ENCODE measurements at places on chromosomes 2 and 18. TPM values are rescaled to one million over a fixed set of nuclear protein-coding genes. Genes with fewer than 3 reads are reported as not detected.

DNA sequence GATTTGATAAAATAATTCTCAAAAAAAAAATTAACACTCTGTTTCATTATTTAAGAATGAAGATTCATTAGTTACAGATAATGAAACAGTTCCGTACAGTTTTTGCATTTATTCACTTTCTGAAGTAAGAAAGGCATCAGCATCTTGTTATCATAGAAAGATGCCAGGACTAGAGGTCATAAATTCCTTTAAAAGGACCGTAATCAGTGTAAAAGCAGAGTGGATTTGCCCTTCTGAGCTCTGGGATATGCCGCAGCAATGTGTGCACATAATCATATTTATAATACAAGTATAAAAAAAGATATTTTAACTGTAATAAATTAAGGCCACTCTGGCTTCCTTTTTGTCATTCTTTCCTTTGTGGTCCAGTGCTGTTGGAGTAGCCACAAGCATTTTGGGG, 37.5 kb upstream of the COL5A2 start:
- no peak overlapping the region for H3K4me3 ChIP-seq
- H3K27me3 ChIP-seq, result no peaks in the 10 kb centered on the region
- no peak for DNase-seq

DNA sequence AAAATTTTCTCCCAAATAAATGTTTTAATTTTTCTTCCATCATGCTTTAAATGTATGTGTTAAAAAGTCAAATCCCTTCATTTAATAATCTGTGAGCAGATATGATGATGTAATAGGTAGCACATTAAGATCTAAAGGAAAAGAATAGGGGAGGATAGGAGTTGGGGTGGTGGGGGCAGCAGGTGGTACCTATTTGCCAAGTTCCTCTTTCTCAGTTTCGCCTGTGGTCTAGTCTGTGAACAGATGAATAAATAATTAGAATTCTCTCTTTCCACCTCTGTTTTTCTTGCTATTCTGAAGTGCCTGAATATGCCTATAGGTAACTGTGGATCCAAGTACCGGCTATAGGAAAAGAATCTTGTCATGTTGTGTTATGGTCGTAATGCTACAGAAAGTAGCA, 152.5 kb downstream of the NRXN1 start:
- no peak for DNase-seq
- H3K4me1 ChIP-seq, result no peaks in the 10 kb centered on the region
- no peaks in the 10 kb centered on the region for H3K27me3 ChIP-seq

- no peaks in the 10 kb centered on the region for H3K27me3 ChIP-seq
- peaks cover 4% of the 10 kb centered on the region for H3K4me1 ChIP-seq
- H3K27ac ChIP-seq, result no peak overlapping the region
- H3K4me3 ChIP-seq, result no peak overlapping the region
- H3K36me3 ChIP-seq, result no peaks in the 10 kb centered on the region
Measured at GRCh38 chr2:220890931-220891330, 681.2 kb downstream of the EPHA4 start.

- DNase-seq, result no peak
- no peaks in the 10 kb centered on the region for H3K27me3 ChIP-seq
- no peaks in the 10 kb centered on the region for H3K36me3 ChIP-seq
Measured at GRCh38 chr2:130377491-130377890, 21.6 kb downstream of the PTPN18 start.

DNA sequence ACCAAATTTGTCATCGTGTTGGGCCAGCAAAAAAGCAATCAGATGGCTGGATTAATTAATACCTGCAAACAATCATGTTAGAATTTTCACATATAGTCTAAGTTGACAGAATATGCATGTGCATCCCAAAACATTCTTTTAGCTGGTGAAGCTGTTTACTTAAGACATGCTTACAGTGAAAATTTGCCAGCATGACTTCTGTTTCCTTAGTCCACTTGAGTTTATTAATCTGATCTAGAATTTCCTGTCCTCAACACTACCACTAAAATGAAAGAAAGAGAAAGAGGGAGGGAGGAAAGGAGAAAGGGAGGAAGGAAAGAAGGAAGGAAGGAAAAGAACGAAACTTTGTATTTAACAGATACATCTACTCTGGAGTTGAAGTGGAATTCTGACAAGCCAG, 2109.9 kb upstream of the PIK3C3 start:
- DNase-seq, result no peak
- peaks cover 3% of the 10 kb centered on the region for H3K4me1 ChIP-seq
- H3K4me3 ChIP-seq, result no peak overlapping the region
- H3K36me3 ChIP-seq, result no peaks in the 10 kb centered on the region

GRCh38 chr2:169579044-169579443, 5.1 kb upstream of the PPIG start:
- H3K36me3 ChIP-seq, result no peaks in the 10 kb centered on the region
- no peaks in the 10 kb centered on the region for H3K4me1 ChIP-seq
- DNase-seq, result no peak

GRCh38 chr2:18924386-18924785, 335.0 kb upstream of the NT5C1B start:
- DNase-seq, result no peak
- no peaks in the 10 kb centered on the region for H3K27me3 ChIP-seq
- H3K27ac ChIP-seq, result no peak overlapping the region
- no peak overlapping the region for H3K4me3 ChIP-seq

DNA sequence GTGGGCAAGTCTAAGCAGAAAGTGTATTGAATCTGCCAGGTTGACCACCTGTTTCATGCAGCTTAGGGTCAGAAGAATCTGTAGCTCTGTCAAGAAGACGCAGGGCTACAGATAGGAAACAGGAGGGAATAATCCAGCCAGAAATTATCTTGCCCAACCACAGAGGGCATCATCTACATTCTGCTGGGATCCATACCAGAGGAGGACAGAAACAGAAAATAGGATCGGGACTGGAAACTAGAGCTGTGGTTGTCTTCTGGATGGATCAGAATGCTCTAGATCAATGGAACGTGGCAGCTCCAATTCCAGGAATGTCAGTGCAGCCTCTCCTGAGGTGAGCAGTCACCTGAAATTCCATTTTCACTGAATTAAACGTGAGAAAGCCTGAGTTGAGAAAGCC, 3.6 kb downstream of the SPATA3 start:
- H3K36me3 ChIP-seq, result no peaks in the 10 kb centered on the region
- H3K4me1 ChIP-seq, result no peaks in the 10 kb centered on the region
- no peak overlapping the region for H3K27ac ChIP-seq
- DNase-seq, result no peak
- peaks cover 25% of the 10 kb centered on the region for H3K27me3 ChIP-seq

DNA sequence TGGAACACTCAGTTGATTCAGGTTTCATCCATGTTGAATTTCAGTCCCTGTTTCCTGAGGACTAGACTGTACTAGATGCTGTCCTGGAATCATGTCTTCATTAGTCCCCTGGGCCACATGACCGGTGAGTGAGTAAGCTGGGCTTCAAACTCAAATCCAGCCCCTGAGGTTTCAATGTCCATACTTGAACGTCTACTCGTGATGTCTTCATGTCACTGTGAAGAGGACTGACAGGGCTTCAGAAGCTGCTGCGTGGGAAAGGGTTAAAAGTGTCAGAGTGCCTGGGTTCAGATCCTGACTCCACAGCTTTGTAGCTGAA, 101.2 kb downstream of the CDK15 start:
- no peak for DNase-seq
- no peak overlapping the region for H3K27ac ChIP-seq
- H3K36me3 ChIP-seq, result no peaks in the 10 kb centered on the region
- no peaks in the 10 kb centered on the region for H3K27me3 ChIP-seq
- H3K4me3 ChIP-seq, result peak overlapping the region; percentile 28

DNA sequence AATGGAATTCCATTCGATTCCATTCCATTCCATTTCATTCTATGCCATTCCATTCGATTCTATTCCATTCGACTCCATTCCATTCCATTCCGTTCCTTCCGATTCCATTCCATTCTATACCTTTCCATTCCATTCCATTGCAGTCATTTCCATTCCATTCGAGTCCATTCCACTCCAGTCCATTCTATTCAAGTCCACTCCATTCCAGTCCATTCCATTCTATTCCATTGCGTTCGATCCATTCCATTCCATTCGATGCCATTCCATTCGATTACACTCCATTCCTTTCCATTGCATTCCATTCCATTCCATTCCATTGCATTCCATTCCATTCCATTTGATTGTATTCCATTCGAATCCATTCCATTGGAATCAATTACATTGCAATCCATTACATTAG, 1119.8 kb downstream of the RPIA start:
- no peaks in the 10 kb centered on the region for H3K36me3 ChIP-seq
- no peaks in the 10 kb centered on the region for H3K4me1 ChIP-seq
- no peaks in the 10 kb centered on the region for H3K27me3 ChIP-seq
- peak overlapping the region; percentile 45 for H3K4me3 ChIP-seq

GRCh38 chr18:52569492-52569891, 229.5 kb downstream of the DCC start:
- no peaks in the 10 kb centered on the region for H3K4me1 ChIP-seq
- H3K36me3 ChIP-seq, result no peaks in the 10 kb centered on the region
- no peak overlapping the region for H3K27ac ChIP-seq
- H3K27me3 ChIP-seq, result no peaks in the 10 kb centered on the region

- no peaks in the 10 kb centered on the region for H3K4me1 ChIP-seq
- H3K36me3 ChIP-seq, result peaks cover 45% of the 10 kb centered on the region
- no peaks in the 10 kb centered on the region for H3K27me3 ChIP-seq
- no peak overlapping the region for H3K27ac ChIP-seq
- no peak overlapping the region for H3K4me3 ChIP-seq
- no peak for DNase-seq
Measured at GRCh38 chr2:86603905-86604304, 19.8 kb downstream of the RNF103 start.

DNA sequence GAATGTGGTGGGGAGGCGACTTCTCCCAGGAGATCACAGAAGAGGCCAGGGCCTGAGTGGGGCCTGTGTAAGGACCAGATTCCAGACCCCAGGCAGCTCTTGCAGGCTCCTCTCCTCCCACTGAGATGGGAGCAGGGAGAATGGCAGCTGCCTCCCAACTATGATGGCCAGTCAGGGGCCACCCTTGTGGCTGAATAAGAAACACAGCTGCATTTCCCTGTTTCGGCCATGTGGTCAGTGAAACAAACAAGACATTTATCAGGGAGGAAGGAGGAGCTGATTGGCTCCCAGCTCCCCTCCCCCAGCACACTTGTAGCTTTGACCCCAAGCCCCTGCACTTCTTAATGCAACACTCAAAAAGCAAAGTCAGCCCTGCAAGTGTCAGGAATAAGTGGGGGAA, 143.5 kb downstream of the CELF4 start:
- peaks cover 3% of the 10 kb centered on the region for H3K27me3 ChIP-seq
- no peak overlapping the region for H3K4me3 ChIP-seq
- no peak for DNase-seq
- H3K27ac ChIP-seq, result peak overlapping the region; percentile 42
- H3K36me3 ChIP-seq, result no peaks in the 10 kb centered on the region

GRCh38 chr18:410047-410455, 90.5 kb downstream of the COLEC12 start:
- H3K4me3 ChIP-seq, result no peak overlapping the region
- H3K36me3 ChIP-seq, result peaks cover 53% of the 10 kb centered on the region
- H3K4me1 ChIP-seq, result no peaks in the 10 kb centered on the region
- no peak for DNase-seq
- no peak overlapping the region for H3K27ac ChIP-seq
- no peaks in the 10 kb centered on the region for H3K27me3 ChIP-seq

- H3K27me3 ChIP-seq, result no peaks in the 10 kb centered on the region
- peak overlapping the region; percentile 86 for H3K4me3 ChIP-seq
- DNase-seq, result no peak
- peaks cover 7% of the 10 kb centered on the region for H3K4me1 ChIP-seq
- H3K27ac ChIP-seq, result peak overlapping the region; percentile 64
Measured at GRCh38 chr2:18559531-18560030, 872 bp downstream of the RDH14 start.

The STK17B gene
- 6.2 TPM for total RNA-seq

The SERPINB12 gene
- not detected for total RNA-seq

The CD28 gene
- total RNA-seq, result not detected

The ZAP70 gene
- total RNA-seq, result 13.4 TPM

The SPDYA gene
- 0.54 TPM for total RNA-seq

The IL36RN gene
- not detected for total RNA-seq

The SCYGR4 gene
- not detected for total RNA-seq

The POTEF gene
- 0.38 TPM for total RNA-seq

All from endodermal cell (in vitro differentiated cells).